ENCODE measurements at places on chromosomes 16 and 17.

- peak; percentile 41 for DNase-seq
Observed at GRCh38 chr17:63834431-63835166, 7.1 kb upstream of the FTSJ3 start.

- no peak for DNase-seq
Observed at GRCh38 chr16:72371307-72372086, 199.5 kb upstream of the PMFBP1 start.

DNA sequence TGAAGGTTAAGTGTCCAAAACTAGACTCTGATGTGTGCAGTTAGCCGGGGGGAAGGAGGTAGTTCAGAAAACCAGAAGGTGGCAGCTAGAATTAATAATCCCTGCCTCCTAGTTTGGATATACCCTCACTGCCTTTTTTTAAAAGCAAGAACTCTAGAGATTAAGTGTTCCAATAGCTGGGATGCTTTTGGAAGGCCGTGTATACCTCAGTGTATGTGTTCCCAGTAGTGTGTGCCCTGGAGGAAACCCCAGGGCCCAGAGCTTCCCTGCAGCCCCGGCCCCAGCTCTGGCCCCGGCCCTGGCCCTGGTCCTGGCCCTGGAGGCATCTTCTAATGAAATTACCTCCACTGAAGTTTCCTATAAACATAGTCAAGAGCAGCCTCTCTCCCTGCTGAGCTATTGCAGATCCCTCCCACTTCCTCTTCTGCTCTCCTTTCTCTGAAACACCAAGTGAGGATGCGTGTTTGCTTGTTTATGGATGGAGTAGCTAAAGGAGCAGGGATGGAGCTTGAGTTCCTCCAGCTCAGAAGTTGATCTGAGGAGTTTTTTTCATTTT is 130.7 kb downstream of the PRKCA start:
- DNase-seq, result no peak

DNA sequence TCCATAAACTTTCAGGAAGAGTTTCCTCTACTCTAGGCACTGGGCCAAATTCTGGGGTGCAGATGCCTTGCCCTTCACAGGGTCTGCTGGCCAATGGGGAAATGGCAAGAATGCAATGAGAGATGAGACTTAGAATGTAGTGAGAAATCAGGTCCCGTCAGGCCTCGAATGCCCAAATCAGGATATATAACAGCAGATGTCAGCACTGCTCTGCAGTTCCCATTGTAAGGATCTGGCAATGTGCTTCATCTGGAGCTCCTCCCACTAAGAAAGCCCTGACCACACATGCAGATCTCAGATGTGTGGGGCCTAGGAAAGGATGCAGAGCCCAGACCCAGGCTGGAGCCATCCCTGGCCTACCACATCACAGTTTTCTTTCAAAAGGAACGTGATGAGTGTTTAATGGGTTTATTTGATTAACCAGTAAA is 13.9 kb upstream of the LPCAT2 start:
- DNase-seq, result no peak
